Activated CD4-positive, alpha-beta T cell treated with anti-CD3 and anti-CD28 coated beads for 36 hours (primary cell): ENCODE measurements at places on chromosomes 1 and 21.

- DNase-seq, result no peak
These were observed 201.6 kb downstream of the SLC35F3 start for GRCh38 chr1:234106032-234106431.

DNA sequence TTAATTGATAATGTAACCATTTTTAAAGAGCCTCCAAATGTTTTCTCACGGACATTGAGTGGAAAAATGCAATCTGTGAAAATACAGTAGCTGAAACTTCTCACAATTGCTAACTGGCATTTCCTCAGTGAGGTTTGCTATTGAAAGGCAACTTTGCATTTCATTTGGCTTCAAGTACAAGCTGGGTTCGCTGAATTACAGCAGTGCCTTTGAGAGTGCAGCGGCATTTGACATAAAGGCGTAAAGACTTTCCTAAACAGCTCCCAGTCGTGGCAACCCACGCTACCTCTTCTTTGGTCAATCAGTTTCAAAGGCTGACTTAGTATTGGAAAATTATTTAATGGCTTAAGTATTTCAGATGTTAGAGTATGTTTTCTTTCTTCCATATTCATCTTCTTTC, 39.3 kb upstream of the ZBTB18 start:
- DNase-seq, result no peak

DNA sequence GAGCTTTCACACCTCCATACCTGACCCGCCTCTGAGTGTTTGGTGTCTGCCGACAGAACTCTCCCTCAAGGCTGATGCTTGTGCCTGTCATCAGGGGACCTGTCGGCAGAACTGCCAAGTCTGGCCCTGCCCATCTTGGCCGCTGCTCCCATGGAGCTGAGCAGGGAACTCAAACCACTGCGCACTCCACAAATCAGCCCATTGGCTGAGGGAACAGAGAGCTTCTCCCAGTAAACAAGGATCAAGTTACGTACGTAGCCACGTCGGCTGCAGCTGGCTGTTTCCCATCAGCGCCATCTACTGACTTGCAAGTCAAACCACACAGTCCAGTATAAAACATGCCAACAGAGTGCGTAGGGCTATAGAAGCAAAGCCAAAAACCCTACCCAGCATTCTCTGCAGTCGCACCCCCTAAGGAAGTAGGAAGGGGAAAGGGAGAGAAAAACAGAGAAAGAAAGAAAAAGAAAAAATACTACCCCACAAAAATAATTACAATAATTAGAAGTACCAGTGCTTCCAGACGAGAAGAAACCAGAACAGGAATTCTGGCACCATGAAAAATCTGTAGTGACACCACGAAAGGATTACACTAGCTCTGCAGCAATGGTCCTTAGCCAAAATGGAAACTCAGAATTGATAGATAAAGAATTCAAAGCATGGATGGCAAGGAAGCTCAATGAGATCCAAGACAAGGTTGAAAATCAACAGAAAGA, 13.1 kb downstream of the KRTAP13-1 start:
- DNase-seq, result peak; percentile 44

DNA sequence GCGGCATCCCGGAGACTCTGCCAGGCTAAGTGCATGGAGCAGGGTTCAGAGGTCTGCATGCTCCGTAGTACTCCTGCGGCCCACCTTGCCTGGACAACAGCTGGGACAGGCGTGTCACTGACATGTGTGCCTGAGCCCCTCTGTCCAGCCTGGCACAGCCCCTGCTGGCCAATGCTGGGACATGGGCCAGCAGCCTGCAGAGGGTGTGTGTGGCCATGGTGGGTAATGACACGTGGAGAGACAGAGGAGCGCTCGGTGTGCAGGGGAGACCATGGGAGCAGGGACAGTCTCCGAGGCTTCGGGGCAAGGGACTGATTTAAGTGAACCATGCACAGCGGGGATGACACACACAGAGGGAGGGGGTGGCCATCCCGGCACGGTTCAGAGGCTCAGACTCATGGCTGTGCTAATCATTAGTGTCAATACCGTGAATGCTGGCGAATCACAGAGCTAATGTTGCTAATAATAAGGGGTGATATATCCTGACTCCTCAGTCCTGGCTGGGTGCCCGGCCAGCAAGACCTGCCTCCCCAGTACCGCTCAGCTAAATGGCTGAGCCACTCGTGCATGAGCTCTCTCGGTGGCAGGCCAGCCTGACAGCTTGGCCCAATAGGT, 41.5 kb downstream of the IGSF21 start:
- no peak for DNase-seq

- DNase-seq, result peak; percentile 80
These were observed 11.0 kb upstream of the LMNA start for GRCh38 chr1:156103521-156103947.

GRCh38 chr1:109253803-109254620, 4.7 kb downstream of the CELSR2 start:
- no peak for DNase-seq

DNA sequence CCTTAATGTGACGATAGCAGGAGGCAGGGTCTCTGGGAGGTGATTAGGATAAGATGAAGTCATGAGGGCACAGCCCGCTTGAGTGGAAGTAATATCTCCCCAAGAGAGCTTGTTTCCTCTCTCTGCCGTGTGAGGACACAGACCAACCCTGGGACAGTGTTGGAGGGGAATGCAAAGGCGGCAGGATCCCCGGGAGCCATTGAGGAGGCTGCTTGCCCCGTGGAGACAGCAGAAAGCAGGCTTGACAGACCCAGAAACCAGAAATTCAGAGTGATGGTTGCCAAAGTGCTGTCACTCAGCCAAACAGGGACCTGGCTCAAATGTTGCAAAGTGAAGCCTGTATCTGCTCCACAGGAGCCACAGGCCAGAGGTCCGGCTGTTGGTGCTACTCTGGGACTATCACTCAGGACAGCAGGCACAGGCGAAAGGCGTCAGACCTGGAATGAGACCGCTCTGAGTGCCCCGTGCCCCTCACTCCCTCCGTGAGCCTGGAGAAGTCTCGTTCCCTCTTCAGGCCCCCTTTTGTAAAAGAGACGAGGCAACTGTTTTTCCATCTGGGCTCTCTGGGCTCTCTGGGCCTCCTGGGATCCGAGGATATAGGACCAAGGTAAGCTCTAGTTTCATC, 96.6 kb upstream of the VANGL1 start:
- no peak for DNase-seq

DNA sequence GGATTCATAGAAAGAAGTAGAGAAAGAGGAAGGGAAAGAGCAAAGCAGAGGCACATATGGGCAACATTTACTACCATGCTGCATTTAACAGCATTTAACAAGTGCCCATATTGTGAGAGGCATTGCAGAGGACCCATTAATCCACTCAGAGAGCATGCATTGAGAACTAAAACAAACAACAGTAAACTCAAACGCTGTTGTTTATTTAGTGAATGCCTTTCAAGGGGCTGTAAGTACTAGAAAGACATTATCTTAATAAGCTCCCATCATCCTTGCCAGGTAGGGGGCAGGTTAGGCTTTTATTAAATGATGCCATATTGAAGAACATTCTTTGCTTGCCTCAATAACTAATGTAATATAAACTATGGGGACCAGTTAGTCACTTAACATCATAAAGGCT, 254.3 kb upstream of the DAB1 start:
- DNase-seq, result no peak

DNA sequence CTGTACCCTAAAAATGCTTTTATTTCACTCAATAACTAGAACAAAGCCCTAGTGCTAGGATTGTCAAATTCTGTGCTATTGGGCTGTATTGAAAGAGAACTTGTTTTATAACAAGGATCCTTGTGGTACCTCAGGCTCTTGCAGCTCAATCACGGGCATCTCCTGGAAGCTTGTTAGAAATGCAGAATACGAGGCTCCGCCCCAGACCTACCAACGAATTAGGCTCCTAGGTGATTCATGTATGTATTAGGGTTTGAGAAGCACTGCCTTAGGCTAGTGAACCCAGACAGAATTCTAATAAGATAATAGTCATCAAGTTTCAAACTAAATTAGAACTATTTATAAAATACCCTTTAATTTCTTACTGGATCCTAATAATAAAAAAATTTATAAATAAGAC, 45.6 kb downstream of the ZZZ3 start:
- DNase-seq, result no peak

DNA sequence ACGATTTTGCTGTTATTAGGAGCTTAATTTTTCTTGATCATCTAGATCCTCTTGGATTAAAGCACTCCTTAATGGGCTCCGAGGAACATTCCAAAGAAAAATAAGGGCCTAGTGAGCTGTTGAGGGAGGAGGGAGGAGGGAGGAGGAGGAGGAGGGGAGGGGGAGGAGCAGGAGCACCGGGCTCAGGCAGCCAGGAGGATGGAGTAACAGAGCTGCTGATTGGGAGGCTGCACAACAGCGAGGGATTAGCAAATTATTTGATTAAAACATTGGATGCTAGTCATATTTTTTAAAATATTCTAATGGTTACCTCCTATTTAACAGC, 302.1 kb upstream of the RRP15 start:
- DNase-seq, result no peak

- DNase-seq, result no peak
These were observed 4.7 kb upstream of the HHAT start for GRCh38 chr1:210323957-210324356.

DNA sequence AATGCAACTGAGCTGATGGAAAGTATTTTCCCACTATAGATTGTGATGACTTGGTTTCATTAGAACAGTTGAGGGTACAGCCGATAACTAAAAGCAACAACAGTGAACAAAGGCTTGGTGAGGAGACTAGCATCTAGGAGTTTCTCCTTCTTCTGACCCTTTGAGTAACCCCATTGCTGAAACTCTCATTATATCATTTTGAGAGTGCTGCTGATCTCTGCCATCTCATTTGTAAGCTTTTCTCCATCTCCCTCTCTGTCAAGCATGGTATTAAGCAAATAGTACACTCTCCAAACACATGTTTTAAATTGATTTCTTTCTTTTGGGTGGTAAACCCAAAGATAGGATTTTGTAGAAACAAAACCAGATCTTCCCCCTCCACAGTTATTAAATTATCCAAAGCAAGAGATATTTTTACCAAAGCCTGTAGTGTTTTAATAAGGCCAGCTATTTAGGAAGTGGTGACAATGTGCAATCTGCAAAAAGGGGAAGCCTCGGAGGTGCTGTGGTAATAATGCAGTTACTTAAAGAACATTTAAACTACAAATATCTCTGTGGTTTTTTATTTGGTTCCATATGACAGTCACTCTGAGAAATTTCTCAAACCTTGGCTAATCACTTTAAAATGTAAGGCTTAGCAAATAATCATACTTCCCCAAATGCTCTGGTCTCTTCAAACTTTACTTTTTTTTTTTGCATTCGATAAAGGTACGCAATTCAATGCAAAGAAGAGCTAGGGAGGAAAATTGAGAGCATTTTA, 287.5 kb downstream of the HLX start:
- no peak for DNase-seq

DNA sequence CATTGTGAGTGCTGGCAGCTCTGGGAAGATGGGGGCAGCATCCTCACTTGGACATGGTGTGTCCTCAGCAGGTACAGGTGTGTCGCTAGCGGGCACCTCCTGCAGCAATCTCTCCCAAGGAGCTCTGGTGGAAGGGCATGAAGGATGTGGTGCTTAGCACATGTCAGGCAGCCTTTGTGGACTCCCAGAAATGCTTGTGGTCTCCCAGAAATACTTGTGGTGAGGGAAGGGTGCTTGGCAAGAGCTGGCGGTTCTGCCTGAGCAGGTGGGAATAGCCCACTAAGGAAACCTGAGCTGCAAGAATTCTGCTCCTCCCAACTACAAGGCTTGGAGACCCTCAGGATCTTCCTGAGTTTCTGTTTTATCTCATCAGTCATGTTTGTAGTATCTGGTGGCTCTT, 371.6 kb downstream of the PRDM2 start:
- no peak for DNase-seq

DNA sequence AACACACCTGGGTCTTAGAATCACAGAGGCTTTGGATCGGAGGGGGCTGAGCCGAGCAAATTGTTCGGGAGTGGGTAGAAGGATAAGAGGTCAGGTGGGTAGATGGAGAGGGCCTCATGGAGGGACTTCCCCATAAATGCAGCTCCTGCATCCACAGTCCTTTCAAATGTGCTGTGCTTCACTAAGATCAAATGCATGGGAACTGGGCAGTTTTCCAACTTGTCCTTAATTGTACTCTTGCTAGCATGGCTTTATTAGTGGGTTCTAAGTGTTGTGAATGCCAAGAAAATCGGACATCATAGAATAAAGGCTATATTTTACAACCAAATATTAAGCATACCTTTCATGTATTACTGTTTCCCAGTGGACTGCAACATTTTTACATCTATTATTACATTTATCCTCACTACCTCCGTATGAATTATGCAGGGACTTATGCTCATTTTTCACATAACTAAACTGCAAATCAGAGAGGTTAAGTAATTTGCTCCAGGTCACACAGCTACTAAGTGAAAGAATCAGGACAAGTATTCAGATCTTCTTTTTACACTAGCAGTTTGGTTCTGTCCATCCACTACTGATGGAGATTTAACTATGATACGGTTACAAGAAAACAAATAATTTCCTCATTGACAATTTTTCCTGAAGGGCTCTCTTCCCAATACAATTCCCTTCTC, 174.5 kb upstream of the RUNX1 start:
- no peak for DNase-seq

- no peak for DNase-seq
These were observed 51.6 kb upstream of the TTC39A start for GRCh38 chr1:51381964-51382363.

- DNase-seq, result peak; percentile 80
These were observed 16.0 kb downstream of the OR2T11 start for GRCh38 chr1:248618878-248619277.

GRCh38 chr1:160251011-160251410, 11.3 kb downstream of the DCAF8 start:
- no peak for DNase-seq

- no peak for DNase-seq
These were observed 42.2 kb downstream of the GIPC2 start for GRCh38 chr1:78088015-78088414.

- no peak for DNase-seq
These were observed 1198.9 kb downstream of the PLA2G4A start for GRCh38 chr1:188027613-188028012.

GRCh38 chr1:98327220-98327861, 334.2 kb upstream of the SNX7 start:
- no peak for DNase-seq

GRCh38 chr1:233695901-233696300, 82.0 kb downstream of the KCNK1 start:
- DNase-seq, result no peak

- DNase-seq, result no peak
These were observed 34.1 kb downstream of the PLXNA2 start for GRCh38 chr1:208209896-208210589.

DNA sequence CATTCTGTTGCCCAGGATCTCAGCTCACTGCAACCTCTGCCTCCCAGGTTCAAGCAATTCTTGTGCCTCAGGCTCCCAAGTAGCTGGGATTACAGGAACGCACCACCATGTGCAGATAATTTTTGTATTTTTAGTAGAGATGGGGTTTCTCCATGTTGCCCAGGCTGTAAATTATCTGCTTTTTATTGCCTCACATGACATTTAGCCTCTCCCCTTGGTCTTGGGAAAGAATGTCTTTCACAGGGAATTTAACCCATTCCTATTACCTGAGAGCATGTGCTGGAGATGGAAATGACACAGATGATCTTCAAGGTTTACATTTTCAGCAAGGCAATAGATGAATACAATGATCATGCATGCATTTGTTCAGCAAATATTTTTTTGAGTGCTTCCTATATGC, 75.8 kb downstream of the NID1 start:
- DNase-seq, result no peak
